AG09309 (cell line): ENCODE measurements at places on chromosomes 7 and 10.

GRCh38 chr7:36966039-36966438 lies 241.7 kb upstream of the AOAH start:
- DNase-seq = no peak

DNA sequence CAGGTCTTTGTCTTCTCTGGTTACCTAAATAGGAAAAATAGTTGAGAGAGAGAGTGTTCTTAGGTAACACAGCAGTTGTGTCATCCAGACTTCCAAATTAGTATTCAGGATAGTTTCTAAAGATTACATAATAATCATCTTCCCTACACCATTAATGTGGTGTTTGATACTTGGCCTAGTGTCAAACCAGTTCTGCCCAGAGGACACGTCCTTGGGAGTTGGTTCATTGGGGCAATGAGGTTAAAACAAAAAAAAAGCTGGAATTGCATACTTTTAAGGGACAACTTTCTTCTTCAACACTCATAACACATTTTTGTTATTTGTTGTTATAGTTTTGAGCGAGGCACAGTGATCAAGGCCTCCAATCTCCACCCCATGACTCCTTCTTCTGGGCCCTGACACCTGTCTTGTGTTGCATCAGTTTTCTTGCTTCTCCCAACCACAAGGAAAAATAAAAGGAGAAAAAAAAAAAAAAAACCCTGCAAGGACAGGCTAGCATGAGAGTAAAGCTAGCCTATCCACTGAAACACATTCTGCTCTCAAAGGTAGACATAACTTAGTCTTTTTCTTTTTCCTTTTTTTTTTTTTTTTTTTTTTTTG lies 28.8 kb downstream of the STN1 start:
- DNase-seq = no peak

DNA sequence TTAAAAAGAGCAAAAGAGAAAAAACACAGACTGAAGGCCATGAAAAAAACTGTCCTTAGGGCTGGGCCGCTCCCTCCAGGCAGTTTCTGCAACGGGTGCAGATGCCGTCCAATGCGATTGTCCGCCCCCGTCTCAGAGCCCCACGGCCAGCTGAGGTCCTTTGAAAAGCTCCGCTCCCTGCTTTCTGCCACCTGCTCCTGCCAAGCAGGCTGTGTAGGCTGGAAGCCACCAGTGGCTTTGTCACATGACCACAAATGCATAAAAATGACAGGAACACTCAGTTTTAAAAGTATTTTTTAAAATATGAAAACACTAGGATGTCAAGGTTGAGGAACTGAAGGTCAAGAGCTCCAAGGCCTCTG lies 71.7 kb downstream of the AMZ1 start:
- no peak for DNase-seq

DNA sequence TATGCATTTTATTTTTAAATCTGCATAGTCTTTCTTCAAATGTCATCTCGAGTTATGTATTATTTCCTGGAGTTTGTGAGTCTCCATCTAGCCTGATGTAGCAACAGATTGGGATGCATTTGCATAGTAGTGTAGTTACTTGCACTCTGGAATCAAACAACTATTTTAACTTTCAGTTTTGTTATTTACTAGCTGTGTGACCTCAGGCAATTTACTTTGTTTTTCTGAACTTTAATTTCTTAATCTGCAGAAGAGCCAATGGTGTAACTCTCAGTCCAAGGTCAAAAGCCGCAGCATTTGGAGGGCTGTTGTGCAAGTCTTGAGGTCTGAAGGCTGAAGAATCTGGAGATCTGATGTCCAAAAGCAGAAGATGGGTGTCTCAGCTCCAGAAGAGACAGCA lies 175.8 kb upstream of the SORCS1 start:
- no peak for DNase-seq

- no peak for DNase-seq
Observed at GRCh38 chr7:155785536-155785935, 26.7 kb downstream of the SHH start.

- no peak for DNase-seq
Observed at GRCh38 chr10:33204031-33204430, 130.4 kb downstream of the NRP1 start.

DNA sequence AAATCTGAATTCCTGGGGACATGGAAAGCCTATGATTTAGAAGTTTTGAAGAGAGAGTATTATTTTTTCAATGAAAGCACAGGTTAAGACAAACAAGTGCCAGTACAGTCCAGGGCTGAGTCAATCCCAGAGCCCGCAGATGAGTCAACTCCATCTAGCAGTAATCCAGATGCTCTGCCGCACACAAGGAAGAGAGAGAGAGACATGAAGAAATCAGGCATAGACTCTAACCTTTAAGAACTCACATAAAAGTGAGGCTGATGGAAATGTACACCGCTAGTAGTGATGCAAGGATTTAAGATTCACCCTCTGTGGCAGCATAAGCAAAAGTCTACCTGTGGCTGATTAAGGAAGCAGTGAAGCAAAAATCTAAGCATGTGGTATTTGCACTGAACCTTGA lies 651.5 kb downstream of the TNS3 start:
- peak; percentile 93 for DNase-seq

GRCh38 chr10:2077231-2077630 lies 339.9 kb upstream of the ADARB2 start:
- no peak for DNase-seq

DNA sequence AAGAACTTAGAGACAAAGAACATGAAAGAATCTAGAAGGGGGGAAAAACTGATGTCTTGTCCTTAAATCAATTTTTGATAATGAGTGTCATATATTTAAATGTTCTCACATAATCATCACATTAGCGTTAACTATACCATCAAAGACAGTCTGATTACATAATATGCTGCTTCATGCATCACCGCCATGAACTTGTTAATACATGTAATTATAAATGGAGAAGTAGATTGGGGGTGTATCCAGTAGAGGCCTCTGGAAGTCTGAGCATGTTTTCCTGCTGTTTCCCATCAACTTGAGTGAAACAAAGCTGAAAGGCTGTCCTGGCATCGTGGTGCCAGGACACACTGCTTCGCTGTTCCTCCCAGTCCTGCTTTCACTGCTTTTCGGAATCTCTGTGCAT lies 48.2 kb downstream of the PRLHR start:
- no peak for DNase-seq

DNA sequence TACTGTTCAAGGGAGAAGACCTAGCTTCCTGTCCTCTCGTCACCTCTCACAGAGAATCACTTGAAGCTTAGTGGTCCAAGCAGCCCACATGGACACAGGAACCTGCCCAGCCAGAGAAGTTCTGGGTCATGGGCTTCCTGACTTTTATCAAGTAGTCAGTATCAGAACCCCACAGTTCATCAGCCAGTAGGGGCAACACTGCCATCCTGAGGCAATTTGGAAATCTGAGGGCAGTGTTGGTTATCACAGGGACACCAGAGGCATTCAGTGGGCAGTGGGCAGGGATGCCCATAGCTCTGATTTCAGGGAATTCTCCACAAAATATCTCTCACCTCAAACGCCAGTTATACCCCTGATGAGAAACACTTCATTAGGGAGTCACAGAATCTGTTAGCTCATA lies 22.5 kb upstream of the MGAM2 start:
- DNase-seq = no peak

DNA sequence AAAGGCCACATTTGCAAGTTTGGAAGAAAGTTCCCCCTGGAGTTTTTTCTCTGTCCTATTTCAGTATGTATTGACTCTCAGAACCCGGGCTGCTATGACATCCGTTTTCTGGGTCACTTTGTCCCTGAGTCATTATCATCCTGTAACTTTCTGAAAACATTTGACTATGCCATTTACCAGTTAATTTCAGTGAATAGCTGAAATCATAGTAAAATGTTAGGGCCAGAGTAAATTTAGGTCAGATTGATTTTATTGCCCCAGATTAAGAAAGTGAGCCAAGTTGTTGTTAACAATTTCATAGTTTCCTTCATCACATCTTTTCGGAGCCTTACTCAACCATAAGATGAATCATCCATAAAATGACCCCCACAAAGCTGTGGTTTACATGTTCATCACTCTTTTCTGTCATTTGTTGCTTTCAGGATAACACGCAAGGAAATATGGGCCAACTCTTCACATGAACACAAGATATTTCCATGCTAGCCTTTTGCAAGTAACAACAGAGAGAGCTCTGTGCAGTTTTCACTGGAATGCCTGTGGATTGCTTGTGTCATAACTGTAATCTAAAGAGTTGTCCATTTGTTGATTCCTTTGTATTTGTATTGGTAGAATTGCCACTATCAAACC lies 3.9 kb upstream of the MACC1 start:
- DNase-seq = peak; percentile 98

GRCh38 chr7:601036-601594 lies 81.5 kb upstream of the PDGFA start:
- no peak for DNase-seq

GRCh38 chr7:27300421-27300820 lies 57.8 kb downstream of the EVX1 start:
- no peak for DNase-seq

GRCh38 chr10:112092519-112092918 lies 91.0 kb downstream of the GPAM start:
- DNase-seq = peak; percentile 1

DNA sequence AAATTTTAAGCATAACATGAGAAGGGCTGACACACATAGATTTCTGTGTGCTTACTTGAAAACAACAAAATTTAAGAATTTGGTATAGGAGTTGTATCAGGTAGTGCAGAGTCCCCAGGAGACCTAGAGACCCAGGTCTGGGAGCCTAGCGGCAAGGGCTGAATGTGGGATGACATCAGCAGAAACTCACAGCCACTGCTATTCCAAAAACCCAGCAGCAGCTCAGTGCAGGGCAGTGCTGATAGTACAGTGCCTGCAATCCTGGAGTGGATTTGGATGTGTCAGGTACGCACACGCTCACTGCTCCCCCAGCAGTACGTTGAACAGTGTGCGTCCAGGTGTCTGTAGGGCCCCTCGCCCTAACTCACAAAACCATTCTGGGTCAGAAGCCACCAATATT lies 87.1 kb downstream of the EGFR start:
- DNase-seq = no peak

GRCh38 chr7:150769768-150770167 lies 30.4 kb downstream of the TMEM176B start:
- no peak for DNase-seq

DNA sequence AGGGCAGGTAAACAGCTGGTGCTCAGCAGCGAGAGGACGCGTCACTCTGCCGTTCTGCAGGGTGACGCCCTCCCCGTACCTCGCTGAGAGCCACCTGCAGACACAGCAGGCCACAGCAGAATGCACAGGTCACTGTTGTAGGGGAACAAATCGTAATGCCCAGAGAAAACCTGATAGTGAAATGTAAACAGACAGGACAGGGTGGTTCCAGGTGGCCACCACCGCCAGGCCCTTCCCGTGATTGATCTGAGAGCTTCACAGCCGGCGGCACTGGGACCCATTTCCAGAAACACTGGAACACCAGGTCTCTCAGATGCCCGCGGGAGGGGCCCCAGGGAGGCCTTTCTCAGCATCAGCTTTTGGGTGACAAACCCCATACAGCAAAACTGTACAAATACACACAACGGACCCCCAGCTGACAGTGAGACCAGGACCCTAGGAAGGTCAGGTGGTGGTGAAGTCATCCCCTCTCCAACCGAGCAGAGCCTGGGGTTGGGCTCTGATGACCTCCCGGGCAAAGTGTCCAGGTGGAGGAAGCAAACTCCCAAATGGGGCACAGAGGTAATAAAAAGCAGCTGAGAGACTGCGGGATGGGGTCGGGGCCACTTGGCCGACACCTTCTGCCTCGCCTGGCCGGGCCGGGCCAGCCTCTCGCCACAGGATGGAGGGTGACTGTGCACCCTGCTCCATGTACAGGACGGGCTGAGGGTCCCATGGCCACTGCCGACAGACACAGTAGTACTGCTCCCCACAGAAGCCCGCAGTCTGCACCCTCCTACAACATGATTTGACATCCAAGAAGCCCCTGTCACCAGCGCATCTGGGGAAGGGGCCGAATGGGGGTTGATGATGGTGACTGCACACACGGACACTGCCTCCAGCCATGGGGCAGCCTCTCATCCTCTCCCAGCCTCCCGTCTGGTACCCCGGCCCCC lies 4.6 kb downstream of the BHLHA15 start:
- DNase-seq = no peak

GRCh38 chr10:102779680-102780526 lies 36.2 kb downstream of the WBP1L start:
- DNase-seq = no peak

GRCh38 chr7:50621973-50622490 lies 56.8 kb upstream of the DDC start:
- DNase-seq = no peak

GRCh38 chr7:48053736-48054135 lies 18.4 kb downstream of the C7orf57 start:
- DNase-seq = no peak

DNA sequence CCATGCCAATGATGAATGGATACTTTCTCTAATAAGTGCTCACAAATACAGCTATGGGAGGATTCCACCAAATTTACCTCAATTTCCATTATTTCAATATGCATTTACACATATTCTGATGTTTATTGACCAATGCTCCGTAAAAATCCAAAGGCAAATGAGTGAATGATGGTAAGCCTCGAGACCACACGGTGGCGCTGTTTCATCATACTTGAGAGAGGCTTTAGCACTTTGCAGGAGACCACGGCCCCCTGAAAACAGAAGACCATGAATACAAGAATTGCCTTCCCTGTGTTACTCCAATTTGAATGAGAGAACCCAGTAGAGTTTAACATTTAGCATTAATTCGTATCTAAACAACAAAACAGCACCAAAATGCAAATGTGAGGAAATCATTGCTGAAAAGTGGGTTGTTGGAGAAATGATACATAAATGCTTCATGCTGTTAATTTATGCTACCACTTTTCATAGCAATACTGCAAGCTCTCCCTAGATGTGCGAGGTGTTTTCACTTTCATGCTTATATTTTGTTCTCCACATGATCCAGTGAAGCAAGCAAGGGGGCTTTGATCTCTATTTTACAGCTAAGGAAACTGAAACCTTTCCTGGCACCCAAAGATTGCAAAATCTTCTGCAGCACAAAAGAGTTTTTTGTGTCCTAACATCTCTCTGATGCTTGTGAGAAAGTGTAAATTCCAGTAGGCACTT lies 35.4 kb downstream of the TRIL start:
- no peak for DNase-seq

GRCh38 chr10:66926841-66927240 lies 1.0 kb downstream of the LRRTM3 start:
- DNase-seq = no peak

DNA sequence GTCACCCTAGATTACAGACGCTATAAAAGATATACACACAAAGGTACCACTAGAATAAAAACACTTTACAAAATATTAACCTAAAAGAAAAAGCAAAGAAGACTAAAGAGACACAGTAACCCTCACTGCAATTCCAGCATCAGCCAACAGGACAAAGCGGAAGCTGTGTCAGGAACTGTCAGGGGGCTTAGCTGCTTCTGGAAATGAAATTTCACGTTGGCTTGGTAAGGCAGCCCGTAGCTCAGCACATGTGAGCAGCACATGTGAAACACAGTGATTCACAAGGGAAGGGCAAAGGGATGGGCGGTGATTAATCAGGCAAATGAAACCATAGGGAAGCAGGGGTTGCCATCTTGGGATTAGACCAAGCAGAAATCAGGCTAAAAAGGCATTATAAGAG lies 195.4 kb downstream of the MGMT start:
- DNase-seq = no peak

- DNase-seq = no peak
Observed at GRCh38 chr7:5422396-5423305, 983 bp downstream of the TNRC18 start.
